ENCODE measurements at places on chromosomes 5 and 9.

- DNase-seq: no peak
Observed at GRCh38 chr5:73969195-73970036, 343.4 kb downstream of the ARHGEF28 start.

- DNase-seq: no peak
Observed at GRCh38 chr5:56574778-56575177, 240.6 kb upstream of the MAP3K1 start.

DNA sequence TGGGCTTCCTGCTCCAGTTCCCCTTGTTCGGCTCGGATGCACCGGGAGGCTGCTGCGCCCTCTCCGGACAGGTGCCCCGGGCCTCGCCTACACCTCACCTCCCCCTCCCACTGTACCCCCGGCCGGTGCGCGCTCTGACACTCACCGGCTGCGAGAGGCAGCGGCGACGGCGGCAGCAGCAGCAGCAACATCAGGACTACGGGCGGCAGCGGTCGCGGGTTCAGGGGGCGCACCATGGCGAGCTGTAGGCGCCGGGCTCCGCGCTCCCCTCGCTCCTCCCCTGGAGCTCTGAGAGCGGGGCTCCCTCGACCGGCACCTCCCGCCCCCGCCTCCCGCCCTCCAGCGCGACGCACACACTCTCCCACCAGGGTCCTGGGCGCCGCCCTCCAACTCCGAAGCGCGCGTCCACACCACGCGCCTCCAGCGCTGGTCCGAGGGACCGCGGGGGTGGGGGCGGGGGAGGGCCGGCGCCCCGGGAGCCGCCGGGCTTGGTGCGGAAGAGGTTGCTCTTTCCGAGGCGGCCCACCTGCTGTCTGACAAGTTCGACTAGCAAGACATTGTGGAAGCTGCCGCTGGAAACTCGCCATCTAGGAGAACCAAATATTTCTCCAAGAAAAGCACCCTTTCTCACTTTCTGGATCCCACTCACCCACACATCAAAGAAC lies at the start of gene GFRA3:
Gene GFRA3 (minus strand): TSS at position 433 of the 665 bp plus-strand sequence. CDS start 197 bp downstream, at position 236.
- DNase-seq: no peak

- DNase-seq: peak; percentile 17
Observed at GRCh38 chr5:106269252-106269843, 1401.4 kb downstream of the EFNA5 start.

DNA sequence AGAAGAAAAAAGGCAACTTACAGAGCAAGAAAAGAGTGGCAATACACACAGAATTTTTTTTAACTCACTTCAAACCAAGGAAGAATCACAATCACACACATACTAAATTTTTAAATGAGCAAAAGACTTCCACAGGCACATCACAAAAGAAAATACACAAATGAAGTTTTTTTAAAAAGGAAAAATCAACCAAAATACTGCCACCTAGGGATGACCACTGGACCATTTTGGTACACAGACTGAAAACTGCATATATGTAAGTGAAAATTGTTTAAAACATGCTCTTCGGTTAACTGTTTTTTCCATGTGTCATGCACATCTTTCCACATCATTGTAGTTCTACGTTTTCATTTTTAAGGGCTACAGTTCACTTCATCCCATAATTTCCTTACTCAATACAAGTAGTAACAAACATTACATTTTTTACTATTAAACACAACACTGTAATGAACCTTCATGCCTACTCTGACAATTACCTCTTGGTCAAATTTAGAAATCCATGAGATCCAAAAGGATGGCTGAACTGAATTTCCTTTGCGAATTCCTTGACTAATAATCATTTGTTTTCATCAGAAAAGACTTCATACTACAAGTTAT lies 79.0 kb downstream of the FBXW11 start:
- DNase-seq: no peak

DNA sequence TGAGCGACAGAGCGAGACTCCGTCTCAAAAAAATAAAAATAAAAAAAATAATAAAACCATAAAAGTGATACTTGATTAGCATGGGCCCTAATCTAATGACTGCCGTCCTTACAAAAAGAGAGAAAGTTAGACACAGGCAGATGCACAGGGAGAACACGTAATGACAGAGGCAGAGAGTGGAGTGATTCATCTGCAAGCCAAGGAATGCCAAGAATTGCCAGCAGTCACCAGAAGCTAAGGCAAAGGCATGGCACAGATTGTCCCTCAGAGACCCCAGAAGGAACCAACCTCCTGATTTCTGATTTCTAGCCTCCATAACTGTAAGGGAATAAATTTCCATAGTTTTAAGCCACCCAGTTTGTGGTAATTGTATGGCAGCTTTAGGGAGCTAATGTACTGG lies 79.6 kb upstream of the FREM1 start:
- no peak for DNase-seq

DNA sequence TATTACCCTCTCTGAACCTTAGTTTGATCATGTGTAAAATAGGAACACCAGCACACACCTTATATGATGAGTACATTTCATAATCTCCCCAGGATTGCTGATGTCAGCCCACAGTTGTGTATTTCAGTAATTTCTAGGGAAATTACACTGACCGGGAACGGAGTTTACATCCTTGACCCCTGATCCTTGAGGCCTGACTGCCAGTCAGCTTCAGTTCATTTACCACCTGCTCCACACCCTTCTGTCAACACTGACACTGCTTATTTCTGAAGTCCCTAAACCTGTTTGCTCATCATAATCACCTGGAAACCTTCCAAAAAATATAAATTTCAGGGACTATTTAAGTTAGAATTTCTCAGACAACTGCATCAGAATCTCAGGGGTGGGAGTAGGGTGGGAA lies 55.3 kb downstream of the ZNF622 start:
- DNase-seq: no peak

DNA sequence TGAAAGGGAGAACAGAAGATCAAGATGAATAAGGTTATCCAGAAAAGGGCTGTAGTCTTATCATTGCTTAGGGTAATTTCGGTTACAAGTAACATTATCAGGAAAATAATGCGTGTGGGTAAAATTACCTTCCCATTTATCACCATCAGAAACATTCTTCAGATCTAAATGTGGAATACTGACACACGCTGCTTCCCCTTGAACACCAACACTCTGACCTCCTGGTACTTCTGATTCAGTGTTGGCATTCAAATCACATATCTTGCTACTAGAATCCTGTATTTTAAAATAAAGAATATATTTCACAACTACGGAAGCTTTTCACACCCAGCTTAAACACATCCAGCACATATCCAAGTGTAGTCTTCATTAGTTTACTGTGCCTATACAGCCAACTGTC lies 70.2 kb downstream of the PKD2L2 start:
- DNase-seq: no peak

GRCh38 chr5:141420855-141421488 lies at the start of gene PCDHGA11:
Gene PCDHGA11, plus strand, starts transcription at chr5:141421051. Its CDS starts 177 bp downstream, at chr5:141421228.
- DNase-seq: no peak

GRCh38 chr5:111472579-111472978 lies 39.8 kb downstream of the STARD4 start:
- DNase-seq: no peak

DNA sequence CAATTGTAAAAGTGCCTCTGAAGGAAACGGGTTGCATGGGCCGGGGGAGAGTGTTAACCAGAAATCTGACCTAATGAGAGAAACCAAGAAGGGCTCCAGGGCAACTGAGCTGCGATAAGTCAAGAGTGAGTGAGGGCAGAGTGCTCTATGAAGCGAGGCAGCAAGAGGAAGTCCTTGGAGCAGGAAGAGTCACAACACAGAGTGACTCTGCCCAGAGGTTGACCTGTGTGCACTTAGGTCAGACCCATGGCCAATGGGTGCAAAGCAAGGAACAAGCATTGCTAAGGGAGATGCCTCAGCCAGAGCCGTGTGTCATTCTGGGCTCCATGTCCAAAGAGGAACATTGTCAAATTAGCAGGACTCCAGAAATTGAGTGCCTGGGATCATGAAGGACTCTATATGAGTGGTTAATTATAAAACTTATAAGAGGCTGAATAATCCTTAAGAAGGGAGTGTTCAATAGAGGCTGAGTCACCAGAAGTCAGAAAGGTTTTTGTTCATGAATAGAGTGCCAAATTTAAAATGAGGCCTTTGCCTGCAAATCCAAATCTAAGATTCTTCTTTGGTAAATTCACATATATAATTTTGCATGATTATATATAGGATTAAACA lies 438.5 kb downstream of the MED10 start:
- no peak for DNase-seq

- no peak for DNase-seq
Observed at GRCh38 chr9:10649076-10649475, 36.3 kb upstream of the PTPRD start.

GRCh38 chr5:163759000-163759704 lies 253.7 kb downstream of the MAT2B start:
- DNase-seq: no peak

GRCh38 chr9:134007150-134007549 lies 15.0 kb upstream of the VAV2 start:
- no peak for DNase-seq

- no peak for DNase-seq
Observed at GRCh38 chr9:2229109-2229721, 214.1 kb downstream of the SMARCA2 start.

- DNase-seq: no peak
Observed at GRCh38 chr5:64632251-64632650, 58.1 kb upstream of the SHISAL2B start.

- no peak for DNase-seq
Observed at GRCh38 chr5:135598691-135599395, 20.1 kb upstream of the CXCL14 start.

GRCh38 chr9:13113751-13114150 lies 165.7 kb downstream of the MPDZ start:
- no peak for DNase-seq

DNA sequence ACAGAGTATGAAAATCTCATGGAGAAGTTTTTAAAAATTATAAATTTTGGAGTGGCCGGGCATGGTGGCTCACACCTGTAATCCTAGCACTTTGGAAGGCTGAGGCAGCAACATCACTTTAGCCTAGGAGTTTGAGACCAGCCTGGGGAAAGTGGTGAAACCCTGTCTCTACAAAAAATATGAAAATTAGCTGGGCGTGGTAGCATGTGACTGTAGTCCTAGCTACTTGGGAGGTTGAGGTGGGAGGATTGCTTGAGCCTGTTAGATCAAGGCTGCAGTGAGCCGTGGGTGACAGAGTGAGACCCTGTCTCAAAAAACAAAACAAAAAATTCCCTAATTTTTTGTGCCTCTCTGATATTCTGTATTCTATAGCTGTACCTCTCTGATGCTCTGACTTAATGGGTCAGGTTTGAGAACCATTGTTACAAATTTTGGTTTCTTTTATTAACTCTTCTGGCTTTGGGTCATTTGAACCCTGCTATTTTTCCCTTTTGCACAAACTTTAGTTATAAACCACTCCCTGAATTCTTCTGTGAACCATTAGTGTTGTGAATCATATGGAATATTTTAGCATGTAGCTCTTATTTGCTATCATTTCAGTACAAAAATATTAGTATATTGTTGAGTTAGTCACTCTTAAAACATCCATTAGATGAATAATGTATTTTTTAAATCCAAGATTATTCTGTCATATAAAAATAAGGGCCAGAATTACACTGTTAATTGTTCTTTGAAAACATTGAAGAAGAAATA lies 51.0 kb downstream of the FER start:
- DNase-seq: no peak

- no peak for DNase-seq
Observed at GRCh38 chr9:124054582-124055227, 43.1 kb downstream of the LHX2 start.

DNA sequence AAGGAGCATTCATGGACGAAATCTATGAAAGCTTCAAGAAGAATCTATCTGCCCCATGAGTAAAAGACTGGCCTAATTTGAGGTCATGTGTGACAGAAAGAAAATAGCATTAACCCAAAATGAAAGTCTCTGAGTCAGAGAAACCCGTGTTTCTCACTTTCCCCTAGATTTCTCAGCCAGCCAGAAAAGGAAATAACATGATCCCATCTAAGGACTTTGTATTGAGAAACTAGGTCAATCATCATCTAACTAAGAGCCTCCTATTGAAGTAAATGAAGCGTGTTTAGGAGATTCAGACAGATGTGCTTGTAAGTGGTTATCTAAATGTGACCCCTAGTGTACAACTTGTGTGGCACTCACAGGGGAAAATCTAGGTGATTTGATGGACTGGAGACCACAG lies 77.3 kb upstream of the ZNF366 start:
- no peak for DNase-seq

- DNase-seq: no peak
Observed at GRCh38 chr5:14672484-14673394, 8.2 kb downstream of the OTULIN start.

GRCh38 chr9:124105266-124105665 lies 93.7 kb downstream of the LHX2 start:
- no peak for DNase-seq

DNA sequence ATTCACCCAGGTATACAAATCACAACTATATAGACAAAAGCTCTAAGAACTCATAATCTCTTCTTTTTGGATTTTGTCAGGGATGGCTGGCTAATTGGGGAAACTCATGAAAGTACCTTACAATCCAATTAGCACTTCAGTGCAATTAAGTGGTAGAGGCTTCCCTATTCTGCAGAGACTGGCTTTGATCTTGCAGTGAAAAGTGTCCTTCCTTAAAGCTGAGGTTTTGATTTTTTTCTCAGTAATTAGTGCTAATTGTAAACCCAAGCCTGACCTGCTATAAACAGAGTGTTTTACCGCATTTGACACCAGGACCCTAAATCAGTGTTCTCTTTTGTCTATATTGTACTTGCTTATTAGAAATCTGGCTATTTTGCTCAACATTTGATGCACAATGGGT lies 294.0 kb upstream of the EFNA5 start:
- no peak for DNase-seq

DNA sequence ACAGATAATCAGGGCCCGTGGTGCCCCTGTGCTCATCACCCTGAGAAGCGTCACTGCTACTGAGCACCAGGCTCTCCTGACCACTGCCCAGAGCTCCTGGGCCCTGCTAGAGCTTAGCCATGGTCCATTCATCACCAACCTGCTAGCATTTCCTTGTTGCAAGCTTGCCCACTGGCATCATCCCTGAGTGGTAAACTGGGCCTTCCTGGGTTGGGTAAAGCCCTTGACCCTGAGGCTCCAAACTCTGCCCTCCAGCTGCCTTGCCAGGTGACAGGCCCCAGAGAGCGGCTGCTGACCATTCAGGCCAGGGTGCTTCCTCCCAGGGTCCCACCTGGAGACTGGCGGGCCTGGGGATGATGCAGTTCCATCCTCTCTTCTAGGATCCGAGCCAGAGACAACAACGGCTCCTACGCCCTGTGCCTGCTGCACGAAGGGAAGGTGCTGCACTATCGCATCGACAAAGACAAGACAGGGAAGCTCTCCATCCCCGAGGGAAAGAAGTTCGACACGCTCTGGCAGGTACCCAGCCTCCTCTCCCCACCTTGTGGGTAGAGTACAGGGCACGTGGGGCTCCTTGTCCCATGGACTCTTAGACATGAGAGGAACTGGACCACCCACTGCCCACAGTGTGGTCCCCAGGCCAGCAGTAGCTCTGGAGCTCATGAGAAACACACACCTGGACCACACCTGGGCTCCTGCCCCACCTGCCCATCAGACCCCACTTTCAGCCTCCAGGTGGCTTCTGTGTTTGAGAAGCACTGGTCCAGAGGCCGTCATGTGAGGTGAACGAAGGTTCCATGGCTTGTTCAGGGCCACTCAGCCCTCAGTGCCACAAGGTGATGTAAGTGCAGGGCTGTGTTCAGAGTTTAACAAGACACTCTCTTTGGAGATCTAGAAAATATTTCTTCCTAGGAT lies 60.5 kb downstream of the SYK start:
- DNase-seq: no peak

GRCh38 chr9:131876486-131876885 lies 136.6 kb upstream of the RAPGEF1 start:
- DNase-seq: no peak

Data from D341Med (cell line).